ENCODE measurements at places on chromosomes 11 and 22.

GRCh38 chr11:99162819-99163218 is 142.1 kb downstream of the CNTN5 start:
- no peaks in the 10 kb centered on the region for H3K4me1 ChIP-seq
- no peak overlapping the region for H3K4me3 ChIP-seq
- no peaks in the 10 kb centered on the region for H3K36me3 ChIP-seq
- H3K27me3 ChIP-seq: no peaks in the 10 kb centered on the region
- DNase-seq: no peak

- DNase-seq: no peak
- H3K27me3 ChIP-seq: no peaks in the 10 kb centered on the region
- H3K27ac ChIP-seq: peak overlapping the region; percentile 70
Observed at GRCh38 chr22:33299245-33299956, 241.2 kb upstream of the SYN3 start.

DNA sequence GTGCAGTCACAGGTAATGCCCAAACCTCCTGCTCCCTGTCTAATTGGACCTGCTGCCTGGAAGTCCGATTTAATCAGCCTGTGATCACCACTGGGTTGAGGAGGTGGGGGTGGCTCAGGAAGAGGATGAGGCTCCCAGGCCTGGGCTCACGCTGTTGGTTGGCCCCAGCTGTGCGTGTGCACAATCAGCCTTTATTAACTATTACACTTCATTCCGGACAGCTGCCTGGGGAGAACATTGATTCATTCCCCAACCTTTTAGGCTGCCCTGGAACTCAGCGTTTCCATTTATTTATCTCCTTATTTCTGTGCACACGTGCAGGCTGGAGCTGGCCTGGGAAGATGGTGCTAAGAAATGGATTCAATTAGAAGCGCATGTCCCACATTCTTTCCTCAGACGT is 123.4 kb downstream of the DSCAML1 start:
- no peak overlapping the region for H3K27ac ChIP-seq
- DNase-seq: no peak
- H3K27me3 ChIP-seq: no peaks in the 10 kb centered on the region
- H3K4me1 ChIP-seq: no peaks in the 10 kb centered on the region
- no peaks in the 10 kb centered on the region for H3K36me3 ChIP-seq
- no peak overlapping the region for H3K4me3 ChIP-seq

- H3K4me1 ChIP-seq: no peaks in the 10 kb centered on the region
- no peak overlapping the region for H3K27ac ChIP-seq
- H3K4me3 ChIP-seq: no peak overlapping the region
- no peak for DNase-seq
Observed at GRCh38 chr11:12808519-12808918, 134.3 kb downstream of the TEAD1 start.

GRCh38 chr11:29159552-29160465 is 857.0 kb downstream of the KCNA4 start:
- no peaks in the 10 kb centered on the region for H3K4me1 ChIP-seq
- DNase-seq: no peak
- no peak overlapping the region for H3K4me3 ChIP-seq
- no peaks in the 10 kb centered on the region for H3K27me3 ChIP-seq
- no peaks in the 10 kb centered on the region for H3K36me3 ChIP-seq
- H3K27ac ChIP-seq: no peak overlapping the region

DNA sequence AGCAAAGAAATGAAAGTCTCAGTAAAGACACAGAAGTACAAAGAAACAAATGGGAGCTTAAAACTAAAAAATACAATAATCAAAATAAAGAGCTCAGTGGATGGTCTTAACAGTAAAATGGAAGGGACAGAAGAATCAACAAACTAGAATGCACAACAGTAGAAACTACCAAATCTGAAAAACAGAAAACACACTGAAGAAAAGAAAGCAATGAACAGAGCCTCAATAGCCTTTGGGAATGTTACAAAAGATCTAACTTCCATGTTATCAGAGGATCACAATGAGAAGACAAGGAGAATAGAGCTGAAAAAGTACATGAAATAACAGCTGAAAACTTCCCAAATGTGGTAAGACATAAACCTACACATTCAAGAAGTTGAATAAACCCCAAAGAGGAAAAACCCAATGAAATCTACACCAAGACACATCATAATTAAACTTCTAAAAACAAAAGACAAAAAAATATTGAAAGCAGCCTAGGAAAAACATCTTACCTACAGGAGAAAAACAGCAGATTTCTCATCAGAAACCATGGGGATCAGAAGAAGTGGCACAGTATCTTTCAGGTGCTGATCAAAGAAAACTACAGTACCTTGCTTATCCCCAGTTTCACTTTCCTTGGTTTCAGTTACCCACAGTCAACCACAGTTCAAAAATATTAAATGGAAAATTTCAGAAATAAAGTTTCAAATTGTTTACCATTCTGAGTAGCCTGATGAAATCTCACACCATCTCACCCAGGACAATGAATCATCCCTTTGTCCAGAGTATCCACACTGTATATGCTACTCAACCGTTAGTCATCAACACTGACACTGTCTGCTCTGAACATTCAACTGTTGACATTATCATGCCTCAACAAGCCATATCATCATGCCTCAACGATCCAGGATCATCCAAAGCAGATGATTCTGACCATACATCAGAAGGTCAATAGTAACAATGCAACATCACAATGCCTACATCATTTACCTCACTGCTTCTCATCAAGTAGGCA is 22.2 kb downstream of the RRAS2 start:
- no peak overlapping the region for H3K4me3 ChIP-seq
- H3K27ac ChIP-seq: peak overlapping the region; percentile 27
- peaks cover 20% of the 10 kb centered on the region for H3K4me1 ChIP-seq
- no peaks in the 10 kb centered on the region for H3K27me3 ChIP-seq

DNA sequence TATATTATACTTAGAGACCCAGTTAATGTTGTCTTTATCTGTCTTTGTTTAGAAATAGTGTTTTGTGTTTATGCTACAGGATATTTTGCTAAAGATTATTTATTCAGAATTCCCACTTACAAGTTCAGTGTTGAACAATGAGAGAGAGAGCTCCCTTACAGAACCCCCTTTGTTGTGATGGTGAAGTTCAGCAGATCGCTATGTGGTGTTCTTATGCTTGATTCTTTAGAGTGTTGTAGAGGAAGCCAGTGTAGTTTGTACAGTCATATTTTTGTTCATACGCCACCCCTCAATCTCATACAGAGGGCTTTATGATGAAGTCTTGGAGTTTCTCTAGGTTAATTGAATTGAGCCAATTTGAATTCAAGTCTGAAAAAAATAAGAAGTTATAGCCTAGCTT is 150.2 kb downstream of the TMEM135 start:
- no peak overlapping the region for H3K27ac ChIP-seq
- no peaks in the 10 kb centered on the region for H3K4me1 ChIP-seq
- H3K27me3 ChIP-seq: no peaks in the 10 kb centered on the region
- no peak for DNase-seq
- H3K4me3 ChIP-seq: no peak overlapping the region

GRCh38 chr22:45096256-45096907 is 67.3 kb upstream of the NUP50 start:
- H3K4me3 ChIP-seq: no peak overlapping the region
- H3K36me3 ChIP-seq: no peaks in the 10 kb centered on the region
- no peaks in the 10 kb centered on the region for H3K27me3 ChIP-seq
- no peak overlapping the region for H3K27ac ChIP-seq
- DNase-seq: no peak
